ENCODE measurements at places on chromosomes 1 and 21.
A peak's percentile ranks its signal among the peaks of the same experiment; 100 is the strongest.

- no peak for DNase-seq
These were observed 11.3 kb downstream of the SSR2 start for GRCh38 chr1:156009404-156009803.

GRCh38 chr1:90387805-90388204 is 329.3 kb downstream of the BARHL2 start:
- no peak for DNase-seq

DNA sequence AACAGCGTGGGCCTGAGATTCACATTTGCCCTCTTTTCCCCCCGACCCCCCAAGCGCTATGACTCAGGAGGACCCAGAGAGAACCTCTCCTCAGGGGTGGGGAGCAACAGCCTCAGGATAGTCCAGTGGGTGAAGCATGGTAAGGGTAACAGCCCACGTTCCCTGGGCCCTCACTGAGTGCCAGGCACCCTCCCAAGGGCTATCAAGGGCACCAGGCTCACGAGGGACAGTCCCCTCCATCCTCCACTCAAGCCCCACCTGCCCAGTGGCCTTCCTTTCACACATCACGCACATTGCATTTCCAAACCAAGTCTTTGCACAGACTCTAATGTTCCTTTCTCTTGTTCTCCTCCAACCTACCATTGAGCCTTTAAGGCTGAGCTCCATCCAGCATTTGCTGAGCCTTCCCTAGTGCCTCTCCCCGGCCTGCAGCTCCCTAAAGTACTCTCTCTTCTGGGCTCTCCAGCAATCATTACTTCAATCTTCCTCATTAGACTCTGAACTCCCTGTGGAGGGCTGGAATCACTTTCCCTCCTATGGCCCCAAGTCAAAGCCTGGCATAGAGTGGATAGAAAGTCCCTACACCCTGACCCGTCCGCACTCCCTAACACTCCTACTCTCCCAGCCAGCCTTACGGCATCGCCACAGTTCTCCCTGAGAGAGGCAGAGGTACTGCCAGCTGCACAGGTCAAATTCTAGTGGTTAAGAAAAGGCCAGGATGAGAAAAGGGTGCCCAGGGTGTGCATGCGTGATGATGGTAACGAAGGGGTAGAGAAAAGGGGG is 1.0 kb downstream of the AKR7A2 start:
- DNase-seq, result no peak

GRCh38 chr1:116819081-116819480 is 64.9 kb downstream of the CD2 start:
- no peak for DNase-seq

DNA sequence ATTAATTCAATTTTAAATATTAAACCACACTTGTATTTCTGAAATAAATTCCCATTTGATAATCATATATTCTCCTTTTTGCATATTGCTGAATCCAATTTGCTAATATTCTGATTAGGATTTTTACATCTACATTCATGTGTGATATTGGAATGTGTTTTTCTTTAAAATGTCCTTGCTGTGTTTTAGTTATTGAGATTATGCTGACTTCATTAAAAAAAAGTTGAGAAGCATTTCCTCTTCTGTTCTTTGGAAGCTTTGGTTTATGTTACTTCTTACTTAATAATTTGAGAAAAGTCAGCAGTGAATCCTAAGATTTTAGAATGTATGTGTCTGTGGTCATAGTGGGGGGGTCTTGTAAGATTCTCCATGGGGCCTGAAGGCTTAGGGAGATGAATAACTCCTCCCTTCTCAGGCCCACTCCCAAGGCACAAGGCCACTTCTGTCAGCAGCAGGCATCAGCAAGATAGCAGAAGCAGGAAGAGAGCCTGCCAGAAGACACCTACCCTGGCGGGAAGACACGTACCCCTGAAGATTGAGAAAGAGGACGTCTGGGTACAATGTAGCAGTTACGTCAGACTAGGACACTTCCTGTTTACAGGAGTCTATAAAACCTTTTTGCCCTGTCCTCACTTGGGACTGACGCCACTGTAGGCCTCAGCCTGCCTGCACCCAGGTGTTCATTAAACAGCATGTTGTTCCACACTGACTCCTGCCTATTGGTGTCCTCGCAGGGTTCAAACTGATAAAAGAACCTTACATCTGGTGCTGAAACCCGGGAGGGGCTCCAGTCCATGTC is 56.9 kb downstream of the ODF2L start:
- no peak for DNase-seq

- DNase-seq, result no peak
These were observed 40.8 kb upstream of the NEXN start for GRCh38 chr1:77847621-77848080.

GRCh38 chr1:86110451-86111129 is 46.0 kb downstream of the COL24A1 start:
- DNase-seq, result no peak

- DNase-seq, result no peak
These were observed 219.3 kb upstream of the FGGY start for GRCh38 chr1:59077466-59078069.

DNA sequence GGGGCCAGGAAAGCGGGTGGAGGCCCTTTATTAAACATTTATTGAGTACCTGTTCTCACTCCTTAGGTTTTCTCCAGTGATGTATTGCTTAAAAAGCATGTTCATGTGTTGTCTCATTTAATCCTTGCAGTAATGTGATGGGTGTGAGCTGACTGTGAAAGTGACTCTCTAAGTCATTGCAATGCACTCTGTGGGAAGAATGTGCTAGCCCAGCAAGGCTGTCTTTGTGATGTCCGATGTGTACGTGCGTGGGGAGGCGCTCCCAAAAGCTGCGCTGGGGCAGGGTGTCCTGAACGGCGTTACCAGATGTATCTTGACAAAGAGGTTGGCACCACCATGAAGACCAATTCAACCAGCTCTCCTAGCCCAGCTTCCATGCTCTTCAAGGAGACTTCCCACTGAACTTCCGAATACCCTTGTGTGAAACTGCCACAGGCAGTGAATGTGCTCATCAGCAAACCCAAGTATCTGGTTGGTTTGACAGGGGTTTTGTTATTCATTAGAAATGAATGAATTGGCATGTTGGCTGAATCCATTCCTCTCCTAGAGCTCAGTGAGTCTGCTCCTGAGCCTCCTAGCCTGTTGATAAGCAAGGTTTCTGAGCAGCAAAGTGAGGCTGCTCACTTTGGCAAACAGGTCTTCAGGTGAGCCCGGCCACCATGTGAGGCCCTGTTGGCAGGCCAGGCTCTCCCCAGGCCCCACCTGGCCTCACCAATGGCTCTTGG is 28.0 kb downstream of the NUAK2 start:
- no peak for DNase-seq

- peak; percentile 97 for DNase-seq
These were observed 26.3 kb downstream of the ZBTB17 start for GRCh38 chr1:15949453-15950245.

DNA sequence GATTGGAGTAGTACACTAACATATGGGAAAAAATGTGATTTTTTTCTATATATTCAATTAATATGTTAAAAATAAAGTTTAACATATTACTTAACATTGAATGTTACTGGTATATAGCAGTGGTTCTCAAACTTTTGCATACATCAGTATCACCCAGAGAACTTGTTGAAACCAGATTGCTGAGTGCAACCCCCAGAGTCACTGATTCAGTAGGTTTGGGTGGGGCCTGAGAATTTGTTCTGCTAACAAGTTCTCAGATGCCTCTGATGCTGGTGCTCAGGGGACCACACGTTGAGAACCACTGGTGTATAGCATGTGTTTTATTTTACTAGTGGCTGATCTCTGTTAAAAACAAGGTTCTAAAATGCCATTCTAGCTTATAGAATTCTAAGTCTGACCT is 161.9 kb downstream of the HHIPL2 start:
- no peak for DNase-seq

GRCh38 chr1:238677567-238677966 is 708.8 kb upstream of the CHRM3 start:
- DNase-seq, result no peak

DNA sequence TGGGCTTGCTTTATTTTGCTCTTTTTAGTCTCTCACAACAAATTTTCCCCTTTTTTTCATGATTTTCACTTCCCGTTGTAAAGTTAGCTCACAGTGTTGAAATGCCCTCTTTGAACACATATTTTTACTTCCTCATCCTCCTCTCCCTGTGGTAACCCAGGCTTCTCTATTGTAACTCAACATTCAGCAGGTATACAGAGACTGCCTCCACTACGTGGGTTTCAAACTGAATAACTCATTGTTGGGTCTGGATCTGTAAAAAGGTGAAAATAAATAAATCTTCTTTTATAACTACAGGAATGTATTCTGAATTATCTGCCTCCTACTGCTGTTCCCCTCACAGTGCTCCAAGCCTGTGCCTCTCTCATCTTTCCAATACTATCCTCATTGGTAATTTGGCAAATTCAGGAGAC is 166.4 kb downstream of the RUNX1 start:
- no peak for DNase-seq

GRCh38 chr1:8004803-8005573 is 21.1 kb downstream of the ERRFI1 start:
- peak; percentile 83 for DNase-seq

GRCh38 chr1:205073511-205073910 is 10.7 kb downstream of the TMEM81 start:
- no peak for DNase-seq
